Activated gamma-delta T cell treated with Interleukin-2 at 50 U/mL for 16 hours (primary cell): ENCODE measurements at places on chromosomes 7 and 10.
A peak's percentile ranks its signal among the peaks of the same experiment; 100 is the strongest.

DNA sequence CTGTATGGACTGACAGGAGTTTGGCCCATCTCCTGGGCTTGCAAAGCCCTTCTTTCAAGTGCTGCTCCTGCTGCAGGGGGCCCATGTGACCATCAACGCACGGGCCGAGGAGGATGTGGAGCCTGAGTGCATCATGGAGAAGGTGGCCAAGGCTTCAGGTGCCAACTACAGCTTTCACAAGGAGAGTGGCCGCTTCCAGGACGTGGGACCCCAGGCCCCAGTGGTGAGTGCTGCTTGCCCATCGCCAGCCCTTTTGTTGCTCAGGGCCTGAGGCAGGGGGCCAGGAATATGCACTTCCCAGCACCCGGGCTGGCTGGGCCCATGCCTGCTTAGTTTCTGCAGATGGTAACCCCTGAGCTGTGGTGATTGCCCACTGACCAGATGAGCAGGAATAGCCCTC is 8.7 kb downstream of the PGAM2 start:
- no peak for DNase-seq

- no peak for DNase-seq
Measured at GRCh38 chr10:18140957-18141845, 977 bp downstream of the CACNB2 start.

DNA sequence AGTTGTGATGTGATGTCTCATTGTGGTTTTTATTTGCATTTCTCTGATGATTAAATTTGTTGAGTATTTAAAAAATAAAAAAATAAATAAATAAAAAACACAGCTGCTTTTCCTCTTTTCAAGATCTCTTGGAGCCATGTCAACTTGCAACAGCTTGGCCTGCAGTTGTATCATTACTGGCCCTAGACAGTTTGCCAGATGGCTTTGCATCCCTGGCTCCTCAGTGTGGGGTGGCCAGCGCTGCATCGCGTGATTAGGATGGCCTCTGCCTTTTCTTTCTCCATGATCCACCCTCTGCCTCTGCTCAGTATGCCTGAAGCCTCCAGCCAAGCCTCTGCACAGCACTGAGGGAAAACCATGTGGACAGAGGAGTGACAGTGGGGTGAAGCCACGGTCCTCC is 96.8 kb downstream of the PPP1R3C start:
- DNase-seq: no peak

DNA sequence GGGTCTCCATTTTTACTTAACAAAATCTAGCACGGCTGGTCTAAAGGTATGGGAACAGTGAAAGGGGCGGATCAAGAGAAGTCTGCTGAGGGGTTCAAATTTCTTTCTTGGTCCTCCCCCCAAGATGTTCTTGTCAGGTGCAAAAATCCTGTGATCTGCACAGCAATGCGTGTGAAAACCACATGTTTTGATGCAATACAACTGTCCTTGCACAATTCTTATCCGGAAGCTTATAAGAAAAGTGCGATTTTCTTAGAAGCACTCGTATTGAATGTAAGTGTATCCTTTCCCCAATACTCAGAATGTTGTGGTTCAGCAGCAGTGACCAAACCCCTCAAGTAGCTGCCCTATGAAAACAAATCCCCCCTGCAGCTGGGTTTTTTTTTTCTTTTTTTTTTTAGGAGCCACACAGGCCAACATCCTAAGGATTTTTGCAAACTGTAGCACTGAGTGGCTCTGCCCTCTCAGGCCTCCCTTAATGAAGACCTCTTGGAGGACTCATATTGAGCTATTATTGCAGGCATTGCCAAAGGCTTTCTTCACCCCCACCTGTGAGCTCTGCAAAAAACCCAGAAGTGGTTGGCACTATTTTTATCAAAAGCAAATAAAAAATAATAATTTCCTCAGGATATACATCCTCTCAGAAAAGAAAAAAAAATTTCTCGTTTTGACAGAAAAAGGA is 151.9 kb upstream of the ITGB1 start:
- no peak for DNase-seq

- no peak for DNase-seq
Measured at GRCh38 chr7:132965951-132966350, 115.9 kb downstream of the CHCHD3 start.

DNA sequence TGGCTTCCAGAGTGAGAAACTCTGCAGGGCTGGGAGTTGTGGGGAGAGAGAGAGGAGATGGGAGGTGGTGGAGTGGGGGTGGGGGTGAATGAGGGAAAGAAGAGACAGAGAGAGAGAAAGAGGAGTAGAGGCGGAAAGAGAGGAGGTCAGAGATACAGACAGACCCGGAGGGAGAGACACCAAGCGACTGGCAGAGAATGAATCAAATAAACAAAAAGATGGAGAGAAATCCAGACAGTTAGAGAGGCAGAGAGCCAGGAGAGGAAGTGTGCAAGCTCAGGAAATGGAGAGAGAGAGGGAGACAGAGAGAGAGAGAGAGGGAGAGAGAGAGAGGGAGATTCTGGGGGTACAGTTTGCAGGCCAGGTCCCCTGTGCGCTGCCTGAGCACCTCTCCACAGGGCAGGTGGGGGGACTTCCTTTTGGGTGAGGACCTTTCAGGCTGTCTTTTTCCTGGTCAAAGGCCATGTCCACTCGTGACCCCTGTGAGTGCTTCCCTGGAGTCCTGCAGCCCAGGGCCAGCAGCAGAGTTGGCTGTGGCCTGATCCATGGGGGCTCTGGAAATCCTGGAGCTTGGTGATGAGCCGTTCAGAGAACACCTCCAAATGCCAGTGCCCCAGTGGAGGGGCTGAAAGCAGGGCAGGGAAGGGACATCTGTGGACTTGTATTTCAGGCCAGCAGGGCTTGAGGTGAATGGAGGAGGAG is 25.0 kb upstream of the PCBD1 start:
- no peak for DNase-seq

GRCh38 chr10:104331208-104331838 is 6.9 kb downstream of the ITPRIP start:
- DNase-seq: no peak

DNA sequence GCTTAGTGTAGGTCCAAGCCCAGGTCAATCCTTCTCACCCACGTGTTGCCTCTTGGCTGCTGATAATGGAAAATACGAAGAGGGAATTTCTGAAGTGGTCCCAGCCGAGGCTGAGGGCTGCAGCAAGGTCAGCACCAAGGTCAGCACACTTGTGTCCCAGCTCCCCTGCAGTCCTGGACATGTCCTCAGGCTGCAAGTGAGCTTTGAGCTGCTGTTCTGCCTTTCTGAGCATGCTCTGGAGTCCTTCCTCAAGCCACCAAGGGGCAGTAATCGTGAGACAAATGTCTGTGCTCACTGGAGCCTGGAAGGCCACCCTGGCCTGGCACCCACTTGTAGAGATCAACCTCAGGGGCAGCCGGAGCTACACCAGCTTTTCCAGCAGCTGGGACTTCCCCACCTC is 28.3 kb downstream of the DRGX start:
- no peak for DNase-seq

- no peak for DNase-seq
Measured at GRCh38 chr7:94133460-94133859, 129.3 kb upstream of the BET1 start.

DNA sequence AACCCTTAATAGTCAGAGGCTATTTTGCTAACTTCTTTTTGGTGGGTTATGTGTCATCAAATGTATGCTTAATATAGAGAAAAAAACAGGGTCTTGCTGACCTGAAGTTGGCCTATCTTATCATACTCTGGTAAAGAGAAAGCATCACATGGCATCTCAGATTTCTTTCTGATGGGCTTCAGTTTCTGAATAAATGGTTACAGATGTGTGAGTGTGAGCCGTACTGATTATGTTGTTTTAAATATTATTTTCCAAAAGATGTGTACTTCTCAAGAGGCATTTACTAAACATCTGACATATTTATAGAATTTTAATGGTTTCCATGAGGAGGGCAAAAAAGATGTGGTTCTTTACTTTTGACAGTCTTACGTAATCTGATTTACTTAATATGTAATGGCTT is 28.4 kb downstream of the BBS9 start:
- no peak for DNase-seq

DNA sequence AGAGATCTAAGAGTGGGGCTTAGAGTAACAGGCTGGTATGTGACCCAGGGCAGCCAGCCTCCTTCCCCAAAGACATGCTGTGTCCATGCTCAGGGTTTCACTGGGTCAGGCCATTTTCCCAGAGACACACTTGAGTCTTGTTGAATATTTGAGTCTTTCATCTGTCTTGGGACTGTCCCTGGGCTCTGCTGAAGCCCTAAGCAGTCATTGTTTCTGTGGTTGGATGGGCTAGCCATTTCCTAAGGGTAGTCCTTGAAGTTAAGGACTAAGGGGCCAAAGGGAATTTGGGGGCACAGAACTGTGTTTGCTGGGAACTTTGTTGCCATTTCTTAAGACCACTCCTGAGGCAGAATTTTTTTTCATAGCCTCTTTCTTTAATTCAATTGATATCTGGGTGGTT is 98.4 kb upstream of the SAMD8 start:
- no peak for DNase-seq

DNA sequence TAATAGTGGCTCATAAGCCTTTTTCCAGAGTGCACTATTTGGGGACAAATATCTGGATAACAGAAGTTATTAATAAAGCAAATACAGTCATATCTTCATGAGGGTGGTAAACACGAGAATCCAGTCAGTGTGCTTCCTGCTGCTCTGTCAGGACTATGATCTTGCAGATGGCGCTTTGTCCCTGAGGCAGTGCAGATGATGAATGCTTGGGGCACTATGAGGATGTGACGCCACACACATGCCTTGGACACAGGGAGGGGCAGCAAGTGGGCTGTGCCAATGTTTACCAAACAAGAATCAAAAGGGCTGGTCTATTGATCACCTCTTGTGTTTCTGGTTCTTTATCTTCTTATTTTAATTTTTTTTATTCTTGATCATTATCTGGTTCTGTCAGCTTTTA is 79.8 kb downstream of the GAD2 start:
- DNase-seq: no peak

GRCh38 chr7:158957921-158958491 is 101.6 kb downstream of the DYNC2I1 start:
- DNase-seq: no peak

GRCh38 chr10:97701438-97702069 is 12.0 kb upstream of the MARVELD1 start:
- peak; percentile 38 for DNase-seq

DNA sequence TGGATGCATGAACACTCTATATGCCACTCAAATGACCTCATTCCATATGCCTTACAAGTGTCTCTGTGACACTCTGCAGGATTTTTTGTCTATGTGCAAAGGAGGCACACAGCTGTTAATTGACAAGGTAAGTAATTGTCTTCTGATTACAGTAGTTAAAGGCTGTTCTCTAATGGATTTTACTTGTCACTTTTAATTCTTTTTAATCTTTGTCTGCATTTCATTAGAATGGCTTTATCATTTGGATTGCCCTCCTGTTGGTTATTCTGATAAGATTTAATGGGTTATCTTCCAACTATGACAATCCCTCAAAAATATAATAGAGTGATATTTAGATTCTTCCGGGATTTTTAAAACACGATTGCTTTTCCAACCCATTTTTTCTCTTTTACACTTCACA is 290.0 kb upstream of the TEX47 start:
- no peak for DNase-seq

DNA sequence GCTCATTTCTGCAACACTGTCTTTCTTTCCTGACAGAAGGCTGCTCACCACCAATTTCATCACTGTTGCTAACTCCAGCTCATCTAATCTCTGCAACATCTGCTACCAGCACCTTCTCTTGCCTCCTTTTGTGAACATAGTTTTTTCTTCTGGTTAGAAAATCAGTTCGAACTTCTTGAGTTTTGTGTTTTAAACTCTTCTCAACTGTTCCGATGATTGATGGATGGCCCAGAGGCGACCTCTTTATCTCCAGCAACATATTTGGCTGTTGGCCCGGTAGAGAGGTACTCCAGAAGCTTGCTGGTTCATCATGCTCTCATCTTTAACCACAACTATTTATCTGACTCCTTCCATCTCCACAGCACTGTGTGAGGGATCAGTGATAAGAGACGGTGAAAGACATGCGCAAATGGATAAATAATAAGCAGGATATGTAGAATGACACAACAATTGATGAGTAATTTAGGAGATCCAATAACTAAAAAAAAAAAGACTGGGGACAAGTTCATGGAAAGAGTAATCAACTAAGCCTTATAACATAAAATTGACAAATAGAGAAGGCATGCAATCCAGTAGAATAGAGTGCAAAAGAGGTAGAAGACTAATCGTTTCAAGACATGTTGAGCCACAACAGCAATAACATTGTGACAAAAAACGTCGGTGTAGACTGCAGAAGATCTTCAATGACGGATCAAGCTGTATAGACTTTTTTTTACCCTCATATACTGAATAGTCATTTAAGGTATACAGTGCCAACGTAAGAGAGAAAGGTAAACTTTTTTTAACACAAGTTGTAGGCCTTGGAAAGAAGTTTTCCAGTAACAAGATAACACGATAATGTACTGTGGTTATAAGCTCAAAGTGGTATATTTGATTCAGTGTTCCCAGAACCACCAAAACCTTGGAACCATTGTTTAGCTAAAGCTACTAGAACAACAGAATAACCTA is 152.2 kb downstream of the CRPPA start:
- no peak for DNase-seq

DNA sequence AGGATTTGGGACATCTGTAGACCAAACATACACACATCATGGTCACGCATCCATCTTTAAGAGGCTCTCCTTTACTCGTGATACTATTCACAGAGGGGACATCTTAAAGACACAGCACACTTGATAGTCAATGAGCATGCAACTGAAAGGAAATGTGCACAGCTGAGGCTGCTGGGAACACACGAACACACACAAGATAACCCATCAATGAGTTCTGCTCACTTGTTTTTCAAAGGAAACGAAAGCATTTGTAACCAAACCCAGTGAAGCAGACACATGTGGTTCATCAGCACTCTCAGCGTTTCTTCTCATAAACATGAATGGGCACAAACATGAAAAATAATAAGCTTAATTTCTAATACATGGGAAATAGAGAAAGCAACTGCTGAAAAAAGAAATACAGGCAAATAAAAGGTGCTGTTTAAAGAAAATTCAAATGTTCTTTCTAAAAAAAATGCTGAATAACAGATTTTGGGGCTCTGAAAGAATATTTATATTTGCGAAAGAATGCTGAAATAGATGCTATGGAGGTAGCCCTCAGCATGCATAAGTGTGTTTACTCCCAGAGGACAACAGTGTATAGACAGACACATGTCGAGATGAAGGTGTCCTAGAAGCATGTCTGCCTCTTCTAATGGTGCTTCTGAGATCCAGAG is 59.7 kb upstream of the LAMB4 start:
- DNase-seq: no peak

DNA sequence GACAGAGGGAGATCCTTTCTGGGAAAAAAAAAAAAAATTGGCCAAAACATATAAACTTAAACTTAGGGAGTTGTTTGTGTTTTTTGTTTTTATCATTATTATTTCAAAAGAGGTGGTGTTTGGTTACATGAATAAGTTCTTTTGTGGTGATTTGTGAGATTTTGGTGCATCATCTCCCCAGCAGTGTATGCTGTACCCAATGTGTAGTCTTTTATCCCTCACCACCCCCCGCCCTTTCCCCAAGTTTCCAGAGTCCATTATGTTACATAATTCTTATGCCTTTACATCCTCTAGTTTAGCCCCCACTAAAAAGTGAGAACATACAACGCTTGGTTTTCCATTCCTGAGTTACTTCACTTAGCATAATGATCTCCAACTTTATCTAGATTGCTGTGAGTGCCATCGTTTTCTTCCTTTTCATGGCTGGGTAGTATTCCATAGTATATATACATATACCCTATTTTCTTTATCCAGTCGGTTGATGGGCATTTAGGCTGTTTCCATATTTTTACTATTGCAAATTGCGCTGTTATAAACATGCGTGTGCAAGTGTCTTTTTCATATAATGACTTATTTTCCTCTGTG is 148.1 kb upstream of the ZNF92 start:
- no peak for DNase-seq

GRCh38 chr7:139471740-139472353 is 11.6 kb downstream of the KLRG2 start:
- no peak for DNase-seq

GRCh38 chr7:49635800-49636199 is 137.6 kb upstream of the VWC2 start:
- DNase-seq: no peak
